Fibroblast of skin of abdomen (primary cell): ENCODE measurements at places on chromosomes 6 and 20.

GRCh38 chr6:167502471-167502870 lies 177.6 kb downstream of the TTLL2 start:
- DNase-seq, result no peak

DNA sequence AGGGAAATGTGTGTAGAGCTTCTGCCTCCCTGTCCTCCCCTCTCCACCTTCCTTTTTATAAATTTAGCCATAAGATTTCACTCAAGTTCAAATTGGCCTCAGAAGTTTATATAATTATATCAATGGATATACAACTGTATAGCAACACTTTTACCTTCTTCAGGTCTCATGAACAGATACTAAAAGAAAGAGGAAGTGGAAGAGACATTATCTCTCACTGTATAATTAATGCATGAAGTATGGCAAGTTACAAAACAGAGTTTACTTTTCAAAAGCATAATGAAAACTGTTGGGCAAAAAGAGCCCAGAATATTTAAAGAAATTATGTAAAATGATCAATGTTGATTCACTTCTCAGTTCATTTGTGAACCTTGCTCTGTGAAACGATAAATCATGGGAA lies 99.7 kb downstream of the PDE7B start:
- no peak for DNase-seq

- DNase-seq, result no peak
Measured at GRCh38 chr6:101117393-101118135, 236.4 kb upstream of the ASCC3 start.

DNA sequence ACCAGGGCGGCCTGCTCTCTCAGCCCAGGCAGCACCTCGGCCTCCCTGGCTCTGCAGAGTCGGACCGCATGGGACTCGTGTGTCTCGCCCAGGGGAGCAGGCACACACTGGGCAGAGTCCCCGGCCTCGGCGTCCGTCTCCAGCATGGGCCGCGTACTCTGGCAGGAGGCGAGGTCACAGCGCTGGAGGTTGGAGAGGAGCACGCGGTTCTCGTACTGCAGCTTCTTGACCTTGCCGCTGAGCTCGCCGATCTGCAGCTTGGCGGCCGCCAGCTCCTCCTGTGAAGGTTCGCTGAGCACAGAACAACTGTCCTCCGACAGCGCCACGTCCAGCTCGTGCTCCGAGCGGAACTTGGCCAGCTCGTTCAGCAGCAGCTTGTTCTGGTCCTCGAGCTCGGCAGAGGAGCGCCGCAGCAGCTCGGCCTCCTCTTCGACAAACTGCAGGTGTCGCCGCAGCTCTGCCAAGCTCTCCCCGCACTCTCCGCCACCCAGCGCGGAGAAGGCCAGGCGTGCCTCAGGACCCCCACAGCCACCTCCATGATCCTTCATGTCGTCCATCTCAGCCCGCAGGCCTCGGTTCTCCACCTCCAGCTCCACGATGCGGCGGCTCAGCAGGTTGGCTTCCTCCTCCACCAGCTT lies 42.0 kb upstream of the DSN1 start:
- DNase-seq, result no peak

DNA sequence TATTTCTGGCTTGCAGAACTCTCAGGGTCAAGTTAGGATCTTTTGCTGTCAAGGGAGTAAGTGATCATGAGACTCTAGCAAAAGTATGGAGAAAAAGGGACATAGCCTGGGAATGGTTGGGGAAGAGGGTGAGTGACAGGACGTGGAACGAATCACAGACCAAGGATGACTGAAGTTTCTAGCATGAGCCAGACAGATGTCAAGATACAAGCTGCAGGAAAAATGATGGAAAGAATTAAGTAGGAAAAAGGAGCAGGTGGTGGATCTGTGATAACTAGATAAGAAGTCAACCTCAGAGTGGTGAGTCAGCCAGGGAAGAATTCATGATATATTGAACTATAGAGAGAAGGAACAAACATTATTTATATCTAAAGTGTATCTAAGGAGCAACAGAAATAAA lies 159.8 kb upstream of the SYNDIG1 start:
- DNase-seq, result peak; percentile 65

DNA sequence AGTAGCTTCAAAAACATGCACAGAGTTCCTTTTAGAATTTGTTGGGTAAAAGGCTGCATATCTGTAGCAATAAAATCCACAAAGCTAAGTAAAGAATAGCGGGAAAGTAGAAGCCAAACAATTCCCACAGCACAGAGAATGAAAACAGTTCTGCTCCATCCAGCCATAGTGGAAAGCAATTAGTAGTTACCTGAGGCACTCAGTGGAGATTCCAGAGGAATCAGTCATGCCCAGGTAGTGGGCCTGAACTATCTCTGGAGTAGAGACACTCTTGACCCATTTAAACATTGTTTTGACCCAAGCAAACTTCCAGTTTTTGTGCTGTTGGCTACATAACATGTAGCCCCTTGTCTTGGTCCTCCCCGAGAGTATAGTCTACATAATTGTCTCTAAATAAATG lies 559.5 kb upstream of the PTCHD4 start:
- DNase-seq, result no peak

- peak; percentile 71 for DNase-seq
Measured at GRCh38 chr6:80466981-80467380, 360.5 kb downstream of the BCKDHB start.
